ENCODE measurements at places on chromosomes 16 and 17. TPM values are rescaled to one million over a fixed set of nuclear protein-coding genes. Genes with fewer than 3 reads are reported as not detected.

The CEMP1 gene
- 0.65 TPM for total RNA-seq

The AATK gene
- 54.6 TPM for total RNA-seq

DNA sequence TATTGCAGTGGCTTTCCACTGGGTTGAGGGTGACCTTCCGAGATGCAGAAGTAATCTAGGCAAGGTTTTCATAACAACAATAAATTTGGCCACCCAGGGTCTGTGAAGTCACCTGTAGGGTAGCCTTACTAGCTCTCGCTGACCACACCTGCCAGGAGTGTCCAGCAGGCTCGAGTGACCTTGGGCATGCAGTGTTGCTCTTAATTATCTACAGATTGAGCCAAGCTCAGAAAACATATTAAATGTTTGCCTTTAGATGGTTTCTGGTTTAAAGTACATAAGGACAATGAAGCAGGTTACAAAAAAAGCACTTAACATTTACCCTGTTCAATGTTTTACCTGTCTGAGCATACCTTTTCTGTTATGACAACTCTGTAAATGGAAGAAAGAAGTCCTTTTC, 1.8 kb downstream of the TBC1D24 start:
- peaks cover 49% of the 10 kb centered on the region for H3K4me1 ChIP-seq
- no peak overlapping the region for H3K27ac ChIP-seq
- no peaks in the 10 kb centered on the region for H3K27me3 ChIP-seq
- H3K4me3 ChIP-seq, result no peak overlapping the region
- no peak for DNase-seq

The KRTAP1-5 gene
- not detected for total RNA-seq

The GEMIN4 gene
- 21.7 TPM for total RNA-seq

DNA sequence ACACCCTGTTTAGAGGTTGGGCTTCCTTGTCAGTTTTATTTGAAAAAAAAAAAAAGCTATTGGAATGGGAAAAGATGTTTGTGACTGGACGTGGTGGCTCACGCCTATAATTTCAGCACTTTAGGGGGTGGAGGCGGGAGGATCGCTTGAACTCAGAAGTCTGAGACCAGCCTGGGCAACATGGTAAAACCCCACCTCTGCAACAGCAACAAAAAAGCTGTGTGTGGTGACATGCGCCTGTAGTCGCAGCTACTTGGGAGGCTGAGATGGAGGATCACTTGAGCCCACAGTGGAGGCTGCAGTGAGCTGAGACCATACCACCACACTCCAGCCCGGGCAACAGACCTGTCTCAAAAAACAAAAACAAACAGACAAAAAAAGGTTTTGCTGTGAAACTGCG, 66.1 kb upstream of the SIAH1 start:
- no peaks in the 10 kb centered on the region for H3K4me1 ChIP-seq
- H3K36me3 ChIP-seq, result no peaks in the 10 kb centered on the region
- no peak overlapping the region for H3K4me3 ChIP-seq
- DNase-seq, result no peak
- H3K27ac ChIP-seq, result no peak overlapping the region
- H3K27me3 ChIP-seq, result no peaks in the 10 kb centered on the region

- no peak overlapping the region for H3K4me3 ChIP-seq
- peaks cover 2% of the 10 kb centered on the region for H3K36me3 ChIP-seq
- H3K27ac ChIP-seq, result no peak overlapping the region
These were observed 11.1 kb upstream of the ALDOA start for GRCh38 chr16:30054451-30054850.

The NACA2 gene
- not detected for total RNA-seq

The RBL2 gene
- 165 TPM for total RNA-seq

DNA sequence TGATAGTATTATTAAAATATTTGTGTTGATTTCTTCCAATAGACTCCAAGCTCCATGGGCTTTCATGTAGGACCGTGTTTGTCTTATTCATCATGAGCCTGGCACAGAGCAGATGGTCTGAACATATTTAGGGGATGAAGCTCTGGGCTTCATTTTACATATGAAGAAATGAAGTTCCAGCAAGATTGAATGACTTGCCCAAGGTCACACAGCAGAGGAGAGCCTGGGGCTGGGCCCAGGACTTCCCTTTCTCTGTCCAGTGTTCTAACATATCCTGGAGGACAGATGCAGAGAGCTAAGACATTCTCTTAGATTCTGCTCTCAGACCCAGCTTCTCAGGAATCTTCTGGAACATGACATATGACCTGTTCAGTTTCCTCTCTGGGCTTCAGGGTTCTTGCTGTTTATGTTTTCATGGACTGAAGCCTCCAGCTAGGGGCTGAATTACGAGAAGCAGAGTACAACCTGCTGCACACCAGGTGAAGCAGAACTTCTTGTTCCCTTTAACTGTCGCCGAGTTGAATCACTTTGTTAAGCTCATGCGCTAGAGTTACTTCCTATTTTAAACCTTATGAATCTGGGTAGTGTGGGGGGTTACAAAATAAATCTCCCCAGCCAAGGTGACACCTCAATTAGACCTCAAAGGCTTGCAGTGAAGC, 53.6 kb downstream of the GPRC5B start:
- DNase-seq, result no peak
- H3K27me3 ChIP-seq, result no peaks in the 10 kb centered on the region
- H3K27ac ChIP-seq, result no peak overlapping the region
- H3K4me1 ChIP-seq, result no peaks in the 10 kb centered on the region
- H3K36me3 ChIP-seq, result peaks cover 3% of the 10 kb centered on the region
- no peak overlapping the region for H3K4me3 ChIP-seq

The C1QL1 gene
- total RNA-seq, result 0.21 TPM

The PIPOX gene
- 1.9 TPM for total RNA-seq

DNA sequence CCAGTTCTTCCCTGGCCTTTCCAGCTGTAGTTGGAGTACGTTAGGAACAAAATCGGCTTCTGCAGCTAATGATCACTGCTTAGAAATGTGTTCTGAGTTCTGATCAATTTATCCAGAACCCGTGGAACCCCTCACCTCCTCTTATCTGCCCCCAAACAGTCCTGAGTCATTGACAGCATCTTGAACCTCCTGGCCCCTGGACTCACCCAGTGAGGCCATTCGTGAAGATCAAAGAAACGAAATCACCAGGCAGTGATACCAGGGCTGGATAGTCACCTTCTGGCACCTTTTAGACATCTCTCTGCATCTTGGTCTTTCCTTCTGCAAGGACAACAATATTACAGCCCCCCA, 17.0 kb upstream of the EXOC7 start:
- no peaks in the 10 kb centered on the region for H3K4me1 ChIP-seq
- no peaks in the 10 kb centered on the region for H3K36me3 ChIP-seq
- H3K4me3 ChIP-seq, result no peak overlapping the region
- no peak overlapping the region for H3K27ac ChIP-seq
- no peak for DNase-seq

The KRT34 gene
- total RNA-seq, result not detected

DNA sequence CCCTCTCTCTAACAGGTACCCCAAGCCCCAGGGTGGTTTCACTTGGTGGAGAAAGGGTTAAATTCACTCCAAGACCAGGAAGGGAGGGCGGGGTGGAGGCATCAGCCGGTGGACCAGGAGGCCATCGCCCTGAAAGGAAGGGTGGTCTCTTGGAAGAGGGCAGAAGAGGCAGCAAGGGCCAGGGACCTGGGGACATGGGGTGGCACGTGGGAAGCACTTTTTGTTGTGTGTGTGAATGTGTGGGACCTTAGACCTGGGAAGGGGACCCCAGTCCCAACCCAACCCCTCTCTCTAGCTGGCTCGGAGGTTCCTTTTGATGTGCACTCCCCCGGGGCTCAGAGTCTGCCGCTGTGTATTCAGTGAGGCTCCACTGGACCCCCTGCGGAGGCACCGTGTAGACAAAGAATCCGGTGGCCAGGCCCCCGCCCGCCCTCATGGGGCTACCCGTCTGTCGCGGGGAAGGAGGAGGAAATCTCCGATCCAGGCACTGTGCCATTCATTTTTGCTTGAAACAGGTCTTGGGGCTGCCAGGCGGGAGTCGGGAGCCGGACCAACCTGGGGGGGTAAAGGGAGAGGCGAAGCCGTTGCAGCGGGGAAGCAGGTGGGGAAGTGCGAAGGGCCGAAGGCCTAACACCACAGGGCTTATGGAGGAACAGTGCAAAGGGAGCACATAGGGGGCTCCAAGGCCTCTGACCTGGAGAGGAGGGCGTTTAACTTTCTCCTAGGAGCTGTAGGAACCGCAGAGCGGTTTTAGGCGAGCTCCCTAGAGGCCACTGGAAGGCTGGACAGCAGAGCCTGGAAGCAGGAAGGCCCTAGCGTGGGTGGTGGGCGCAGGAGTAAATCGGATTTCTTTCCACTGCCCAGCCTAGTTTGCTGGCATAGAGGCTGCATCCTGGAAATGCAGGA, 3.2 kb upstream of the WNT3 start:
- peaks cover 68% of the 10 kb centered on the region for H3K27me3 ChIP-seq
- no peak for DNase-seq
- no peak overlapping the region for H3K4me3 ChIP-seq
- H3K4me1 ChIP-seq, result peaks cover 14% of the 10 kb centered on the region

The PLLP gene
- 63.7 TPM for total RNA-seq

The MT1G gene
- total RNA-seq, result 3.5 TPM

The TPSG1 gene
- total RNA-seq, result 2.9 TPM

GRCh38 chr17:57490111-57490845, 234.0 kb downstream of the MSI2 start:
- DNase-seq, result no peak
- no peak overlapping the region for H3K27ac ChIP-seq
- peaks cover 21% of the 10 kb centered on the region for H3K4me1 ChIP-seq
- no peak overlapping the region for H3K4me3 ChIP-seq
- no peaks in the 10 kb centered on the region for H3K36me3 ChIP-seq
